ENCODE measurements at places on chromosomes 1 and 21. TPM values are rescaled to one million over a fixed set of nuclear protein-coding genes. Genes with fewer than 3 reads are reported as not detected.

DNA sequence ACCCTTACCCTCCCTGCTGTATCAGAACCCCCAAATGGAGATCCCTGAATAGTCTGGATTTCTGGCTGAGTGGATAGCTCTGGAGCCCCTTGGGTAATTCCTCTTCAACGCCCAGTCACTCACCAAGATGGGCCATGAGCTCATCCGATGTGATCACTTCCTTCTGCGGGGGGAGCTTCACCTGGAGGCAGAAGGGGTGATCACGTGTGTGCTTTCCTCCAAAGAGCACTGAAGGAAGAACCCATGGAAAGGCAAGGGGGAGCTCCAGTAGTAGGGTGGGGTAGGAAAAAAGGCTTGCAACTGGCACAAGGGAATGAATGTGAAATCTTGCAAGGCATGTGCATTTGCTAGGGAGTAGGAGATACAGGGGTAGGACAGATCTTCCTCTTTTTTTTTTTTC lies 5.1 kb downstream of the MINDY1 start:
- peaks cover 9% of the 10 kb centered on the region for H3K36me3 ChIP-seq
- no peak overlapping the region for H3K27ac ChIP-seq
- no peaks in the 10 kb centered on the region for H3K27me3 ChIP-seq
- H3K4me1 ChIP-seq, result peaks cover 7% of the 10 kb centered on the region

DNA sequence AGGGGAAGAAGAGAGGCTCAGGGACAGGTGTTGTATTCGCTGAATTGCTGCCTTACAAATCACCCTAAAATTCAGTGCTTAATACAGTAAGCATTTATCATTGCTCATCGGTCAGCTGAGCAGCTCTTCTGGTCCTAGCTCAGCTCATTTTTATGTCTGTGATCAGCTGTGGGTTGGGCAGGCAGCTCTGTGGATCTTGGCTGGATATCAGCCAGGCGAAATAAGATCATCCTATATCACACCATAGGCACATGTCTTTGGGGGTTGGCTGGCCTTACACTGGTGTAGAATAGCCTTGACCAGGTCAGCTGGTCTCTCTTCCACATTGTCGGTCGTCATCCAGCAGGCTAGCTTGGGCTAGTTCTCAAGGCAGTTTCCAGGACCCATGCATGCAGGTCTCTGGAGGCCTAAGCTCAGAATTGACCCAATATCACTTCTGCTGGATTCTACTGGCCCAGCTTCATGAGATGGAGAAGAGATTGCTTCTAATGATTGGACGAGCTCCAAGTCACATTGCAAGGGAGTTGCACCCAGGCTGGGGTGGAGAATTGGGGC lies 448.6 kb downstream of the KIF26B start:
- H3K4me3 ChIP-seq, result no peak overlapping the region
- no peaks in the 10 kb centered on the region for H3K4me1 ChIP-seq
- H3K27ac ChIP-seq, result no peak overlapping the region
- no peak for DNase-seq
- peaks cover 3% of the 10 kb centered on the region for H3K27me3 ChIP-seq

GRCh38 chr1:44242746-44243145 lies 29.5 kb downstream of the DMAP1 start:
- H3K4me3 ChIP-seq, result no peak overlapping the region
- H3K36me3 ChIP-seq, result no peaks in the 10 kb centered on the region
- H3K27ac ChIP-seq, result no peak overlapping the region
- no peaks in the 10 kb centered on the region for H3K27me3 ChIP-seq
- peaks cover 6% of the 10 kb centered on the region for H3K4me1 ChIP-seq

DNA sequence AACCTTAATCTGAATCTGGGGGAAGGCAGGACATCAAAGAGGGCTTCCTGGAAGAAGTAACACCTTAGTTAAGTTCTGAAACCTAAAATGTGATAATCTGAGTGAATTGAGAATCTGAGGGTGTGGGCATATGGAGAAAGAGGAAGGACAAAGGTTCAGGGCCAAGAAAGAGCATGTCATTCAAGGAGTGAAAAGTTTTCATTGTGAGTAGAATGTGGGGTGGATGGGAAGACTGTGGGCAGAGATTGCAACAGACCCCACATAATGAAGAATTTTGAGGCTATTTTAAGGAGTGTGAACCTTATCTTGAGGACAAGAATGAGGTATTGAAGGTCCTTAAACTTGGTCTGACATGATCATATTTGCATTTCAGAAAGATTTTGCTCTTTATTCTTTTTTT lies 227.2 kb downstream of the PTGER3 start:
- no peaks in the 10 kb centered on the region for H3K4me1 ChIP-seq
- no peak overlapping the region for H3K4me3 ChIP-seq
- DNase-seq, result no peak
- no peak overlapping the region for H3K27ac ChIP-seq

Gene FAM167B
- total RNA-seq, result 3.6 TPM

DNA sequence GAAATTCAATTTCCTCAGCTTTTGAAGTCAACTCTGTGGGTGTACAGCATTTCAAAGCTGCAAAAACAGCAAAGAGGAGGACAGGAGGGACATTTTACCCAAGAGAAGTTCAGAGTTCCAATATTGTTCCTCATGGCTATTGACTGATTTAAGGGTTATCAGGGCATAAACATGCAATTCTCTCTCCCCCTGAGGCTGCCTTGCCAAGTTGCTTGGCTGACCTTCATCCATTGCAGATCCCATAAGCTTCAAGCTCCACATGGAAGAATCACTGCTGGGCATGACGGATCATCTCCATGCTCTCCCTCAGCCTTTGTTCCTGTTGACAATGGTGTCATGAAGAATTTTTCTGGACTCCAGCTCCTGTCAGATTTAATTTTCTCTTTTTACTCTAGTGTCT lies 115.2 kb upstream of the SERBP1 start:
- no peaks in the 10 kb centered on the region for H3K27me3 ChIP-seq
- no peaks in the 10 kb centered on the region for H3K4me1 ChIP-seq
- no peaks in the 10 kb centered on the region for H3K36me3 ChIP-seq

Gene USP25
- total RNA-seq, result 49.3 TPM

- no peak overlapping the region for H3K4me3 ChIP-seq
- H3K27ac ChIP-seq, result no peak overlapping the region
- no peaks in the 10 kb centered on the region for H3K27me3 ChIP-seq
- H3K4me1 ChIP-seq, result no peaks in the 10 kb centered on the region
- no peaks in the 10 kb centered on the region for H3K36me3 ChIP-seq
- DNase-seq, result no peak
These were observed 189.1 kb downstream of the RASAL2 start for GRCh38 chr1:178282949-178283367.

- no peaks in the 10 kb centered on the region for H3K36me3 ChIP-seq
- DNase-seq, result no peak
- no peaks in the 10 kb centered on the region for H3K4me1 ChIP-seq
- H3K4me3 ChIP-seq, result no peak overlapping the region
- H3K27ac ChIP-seq, result no peak overlapping the region
These were observed 1.3 kb upstream of the INPP5B start for GRCh38 chr1:37948166-37948565.

- H3K4me1 ChIP-seq, result no peaks in the 10 kb centered on the region
- H3K4me3 ChIP-seq, result no peak overlapping the region
- DNase-seq, result no peak
- H3K27ac ChIP-seq, result no peak overlapping the region
- no peaks in the 10 kb centered on the region for H3K27me3 ChIP-seq
- H3K36me3 ChIP-seq, result no peaks in the 10 kb centered on the region
These were observed 12.0 kb downstream of the TSHB start for GRCh38 chr1:115041654-115042053.

Gene NR1I3
- not detected for total RNA-seq

Gene ITSN1
- 44.9 TPM for total RNA-seq

DNA sequence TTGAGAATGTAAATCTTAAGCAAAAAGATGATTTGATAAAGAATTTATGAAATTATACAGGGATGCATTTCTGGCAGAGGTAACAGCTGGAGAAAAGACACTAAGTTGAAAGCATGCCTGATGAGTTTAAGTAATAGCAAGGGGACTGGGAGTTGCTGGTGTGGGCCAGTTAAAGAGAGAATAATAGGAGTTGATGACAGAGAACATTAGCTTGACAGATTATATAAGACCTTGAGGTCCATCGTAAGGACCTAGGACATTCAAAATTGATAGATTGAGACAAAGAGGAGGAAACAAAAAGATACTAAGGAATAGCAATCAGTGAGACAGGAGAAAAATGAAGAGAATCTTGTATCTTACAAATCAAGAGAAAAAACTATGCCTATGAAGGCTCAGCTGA lies 84.7 kb upstream of the TMPRSS15 start:
- H3K27me3 ChIP-seq, result no peaks in the 10 kb centered on the region
- H3K36me3 ChIP-seq, result no peaks in the 10 kb centered on the region
- DNase-seq, result no peak
- no peaks in the 10 kb centered on the region for H3K4me1 ChIP-seq
- no peak overlapping the region for H3K4me3 ChIP-seq
- H3K27ac ChIP-seq, result no peak overlapping the region

Gene RABGAP1L
- total RNA-seq, result 32.3 TPM

Gene TRIM46
- total RNA-seq, result 1.6 TPM

DNA sequence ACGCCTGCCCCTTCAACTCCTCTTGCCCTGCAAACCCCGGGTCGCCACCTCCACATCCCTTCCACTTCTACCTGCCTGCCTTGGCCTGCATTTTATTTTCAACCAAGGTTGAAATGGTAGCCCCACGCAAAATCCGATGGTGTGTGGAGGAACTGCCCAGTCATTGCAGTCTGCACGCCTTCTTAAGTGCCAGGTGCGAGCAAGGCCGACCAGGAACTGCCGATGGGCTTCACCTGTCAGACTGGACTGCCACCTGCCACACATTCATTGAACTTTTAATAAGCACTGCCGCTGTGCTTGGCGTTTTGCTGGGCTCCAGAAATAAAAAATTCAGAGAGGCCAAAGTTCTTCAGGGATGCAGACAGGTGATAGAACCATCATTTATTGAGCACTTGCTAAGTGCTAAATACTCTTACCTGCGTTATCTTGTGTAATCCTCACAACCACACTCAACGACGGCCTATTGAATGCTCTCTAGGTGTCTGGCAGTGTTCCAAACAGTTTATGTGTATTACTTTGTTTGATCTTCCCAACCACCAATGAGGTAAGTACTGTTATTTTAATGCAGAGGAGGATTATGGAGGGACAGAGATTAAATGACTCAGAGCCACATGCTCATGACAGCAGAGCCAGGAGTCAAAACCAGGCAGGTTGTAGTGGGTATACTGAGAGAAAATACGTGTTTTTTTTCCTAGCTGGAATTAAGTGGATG lies 36.2 kb downstream of the CACHD1 start:
- no peaks in the 10 kb centered on the region for H3K36me3 ChIP-seq
- no peaks in the 10 kb centered on the region for H3K4me1 ChIP-seq
- no peaks in the 10 kb centered on the region for H3K27me3 ChIP-seq
- DNase-seq, result no peak
- peak overlapping the region; percentile 22 for H3K4me3 ChIP-seq

GRCh38 chr1:89555550-89555949 lies 30.9 kb downstream of the LRRC8B start:
- no peaks in the 10 kb centered on the region for H3K27me3 ChIP-seq
- no peaks in the 10 kb centered on the region for H3K36me3 ChIP-seq
- no peak overlapping the region for H3K27ac ChIP-seq

GRCh38 chr1:29195881-29196291 lies 14.2 kb upstream of the SRSF4 start:
- H3K4me1 ChIP-seq, result no peaks in the 10 kb centered on the region
- H3K4me3 ChIP-seq, result no peak overlapping the region
- no peak for DNase-seq
- H3K27ac ChIP-seq, result no peak overlapping the region

GRCh38 chr21:43591571-43591970 lies 67.7 kb downstream of the HSF2BP start:
- no peaks in the 10 kb centered on the region for H3K36me3 ChIP-seq
- H3K4me3 ChIP-seq, result no peak overlapping the region
- no peak for DNase-seq
- H3K27ac ChIP-seq, result no peak overlapping the region
- no peaks in the 10 kb centered on the region for H3K4me1 ChIP-seq
